ENCODE measurements at places on chromosomes 1 and 21.

DNA sequence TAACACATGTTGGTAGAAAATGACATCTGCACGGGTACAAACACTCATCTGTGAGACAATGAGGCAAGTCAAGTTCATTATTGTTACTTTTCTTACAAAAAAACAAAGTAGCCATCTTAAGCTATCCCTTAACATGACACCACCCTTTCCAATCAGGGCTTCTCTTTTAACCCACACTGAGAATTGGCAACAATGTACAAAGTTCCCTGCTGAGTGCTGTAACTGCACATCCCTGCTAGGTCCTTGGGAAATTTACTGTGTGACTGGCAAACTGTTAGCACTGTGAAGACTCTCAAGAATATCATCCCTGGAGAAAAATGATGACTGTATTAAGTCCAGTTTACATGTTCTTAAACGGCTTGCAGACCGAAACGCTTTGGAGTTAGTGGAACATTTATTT, 185.8 kb upstream of the PLD5 start:
- no peak for DNase-seq

GRCh38 chr1:76274302-76274701, 199.8 kb downstream of the ST6GALNAC3 start:
- DNase-seq: no peak

DNA sequence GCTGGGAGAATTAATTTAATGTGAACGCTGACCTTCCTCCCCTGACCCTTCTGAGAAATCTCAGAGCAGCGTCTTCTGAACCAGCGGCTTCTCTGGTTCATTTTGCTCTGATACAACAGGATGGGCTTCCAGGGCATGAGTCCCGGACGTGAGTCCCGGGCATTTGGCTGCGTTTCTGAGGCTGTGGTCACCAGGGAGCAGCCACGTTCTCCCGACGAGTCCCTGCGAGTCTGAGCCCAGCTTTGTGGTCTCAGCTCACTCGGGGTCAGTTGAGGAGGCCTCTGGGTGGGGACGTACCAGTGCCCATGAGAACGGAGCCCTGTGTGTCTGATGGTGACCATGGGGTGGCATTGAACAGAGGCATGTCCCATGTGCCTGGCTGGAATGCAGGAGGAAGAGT, 17.7 kb upstream of the OBSCN start:
- no peak for DNase-seq

DNA sequence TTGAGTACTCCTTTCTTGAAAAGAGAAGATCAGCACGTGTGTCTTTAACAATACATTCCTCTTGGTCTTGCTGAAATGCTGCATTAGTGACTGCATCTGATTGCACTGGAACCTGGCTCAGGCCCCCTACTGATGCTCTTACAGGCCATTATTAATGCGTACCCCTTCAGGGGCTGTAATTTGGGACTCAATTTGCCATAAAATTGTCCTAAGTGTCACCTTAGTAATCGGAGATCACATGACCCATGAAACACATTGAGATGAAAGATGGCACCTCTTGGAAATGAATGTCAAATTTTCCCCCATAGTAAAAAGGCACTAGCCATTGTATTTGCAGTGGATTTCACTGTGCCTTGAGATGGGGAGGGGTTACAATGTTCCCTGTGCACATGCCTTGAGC, 563.3 kb downstream of the KIF26B start:
- DNase-seq: no peak

DNA sequence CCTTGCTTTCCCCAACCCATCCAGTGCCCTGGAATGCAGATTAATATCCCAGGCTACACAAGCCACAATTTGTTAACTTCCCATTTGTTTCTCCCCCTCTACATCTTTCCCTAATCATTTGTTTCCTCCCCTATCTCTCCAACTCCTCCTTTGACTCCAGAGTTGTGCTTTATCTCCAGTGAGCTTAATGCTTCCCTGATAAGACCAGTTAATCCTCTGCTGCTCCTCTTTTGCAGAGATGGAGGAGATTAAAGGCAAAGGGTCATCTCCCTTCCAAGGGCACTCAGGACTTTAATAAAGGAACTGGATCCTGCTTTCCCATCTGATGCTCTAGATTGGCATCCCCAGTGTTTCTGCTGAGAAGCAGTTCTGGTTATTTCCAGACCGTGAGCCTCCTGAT, 7.1 kb downstream of the FAM78B start:
- DNase-seq: no peak

- no peak for DNase-seq
Observed at GRCh38 chr21:43719748-43720538, 1.0 kb downstream of the PDXK start.

DNA sequence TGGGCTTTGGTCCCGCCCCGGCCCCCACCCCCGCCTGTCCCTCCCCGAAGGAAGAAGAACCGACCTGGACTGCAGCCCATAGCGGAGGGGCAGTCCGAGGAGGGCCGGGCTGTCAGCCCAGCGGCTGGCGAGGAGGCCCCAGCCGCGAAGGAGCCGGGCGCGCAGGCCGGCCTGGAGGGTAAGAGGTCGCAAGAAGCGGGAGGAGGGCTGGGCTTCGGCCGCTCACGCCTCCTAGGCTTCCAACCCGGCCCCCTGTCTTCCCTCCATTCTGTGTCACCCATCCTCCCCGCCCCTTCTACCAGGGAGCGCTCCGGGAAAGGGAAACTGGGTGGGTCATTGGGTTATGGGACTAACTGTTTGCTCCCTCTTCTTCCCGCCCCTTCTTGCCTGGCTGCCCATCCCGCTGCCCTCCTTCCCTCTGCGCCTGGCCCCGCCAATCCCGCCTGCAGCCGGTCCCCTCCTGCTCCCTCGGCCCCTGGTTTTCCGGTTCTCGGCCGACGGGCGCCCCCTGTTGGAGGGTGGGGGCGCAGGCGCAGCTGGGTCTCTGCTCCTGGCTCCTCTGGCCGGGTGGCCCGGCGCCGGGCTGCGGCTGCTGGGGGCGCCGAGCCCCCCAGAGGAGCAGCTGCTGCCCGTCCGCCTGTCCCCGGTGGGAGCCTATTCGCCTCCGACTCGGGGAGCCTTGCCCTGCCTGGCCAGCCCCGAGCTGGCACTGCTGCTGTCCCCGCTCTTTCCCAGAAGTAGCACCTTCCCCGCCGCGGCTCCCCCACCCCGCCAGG, 2.4 kb downstream of the RUSC1 start:
- peak; percentile 50 for DNase-seq

GRCh38 chr1:229406798-229407197, 27.1 kb downstream of the ACTA1 start:
- DNase-seq: no peak

DNA sequence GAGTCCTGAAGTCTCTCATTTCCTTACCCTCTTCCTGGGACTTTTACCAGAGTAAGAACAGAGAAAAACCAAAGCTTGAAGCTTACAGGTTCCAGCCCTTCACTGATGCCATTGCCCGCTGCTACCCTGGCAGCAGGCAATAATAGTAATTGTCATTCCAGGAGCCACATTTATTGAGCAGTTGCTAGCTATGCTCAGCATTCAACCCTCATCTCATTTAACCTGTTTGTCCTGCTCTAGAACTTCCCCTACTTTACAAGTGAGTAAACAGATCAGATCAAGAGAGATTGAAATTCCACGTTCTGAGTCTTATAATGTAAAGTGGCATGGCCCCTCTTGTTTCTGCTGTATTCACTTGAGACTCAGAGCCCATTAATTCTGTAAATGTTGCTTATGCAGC, 80.4 kb downstream of the ATP1A1 start:
- DNase-seq: no peak

DNA sequence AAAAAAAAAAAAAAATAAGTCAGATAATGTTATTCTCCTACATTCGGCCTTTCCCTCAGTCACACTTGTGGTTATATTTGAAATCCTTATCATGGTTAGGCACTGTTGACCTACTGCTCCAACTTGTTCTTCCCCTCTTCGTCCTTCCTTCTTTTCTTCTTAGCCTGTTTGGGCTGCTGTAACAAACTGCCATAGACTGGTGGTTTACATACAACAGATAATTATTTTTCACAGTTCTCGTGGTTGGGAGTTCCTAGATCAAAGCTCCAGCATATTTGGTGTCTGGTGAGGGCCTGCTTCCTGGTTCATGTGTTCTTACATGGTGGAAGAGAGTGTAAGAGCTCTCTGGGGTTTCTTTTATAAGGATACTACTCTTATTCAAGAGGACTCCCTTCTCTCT, 73.4 kb downstream of the RABGAP1L start:
- no peak for DNase-seq

DNA sequence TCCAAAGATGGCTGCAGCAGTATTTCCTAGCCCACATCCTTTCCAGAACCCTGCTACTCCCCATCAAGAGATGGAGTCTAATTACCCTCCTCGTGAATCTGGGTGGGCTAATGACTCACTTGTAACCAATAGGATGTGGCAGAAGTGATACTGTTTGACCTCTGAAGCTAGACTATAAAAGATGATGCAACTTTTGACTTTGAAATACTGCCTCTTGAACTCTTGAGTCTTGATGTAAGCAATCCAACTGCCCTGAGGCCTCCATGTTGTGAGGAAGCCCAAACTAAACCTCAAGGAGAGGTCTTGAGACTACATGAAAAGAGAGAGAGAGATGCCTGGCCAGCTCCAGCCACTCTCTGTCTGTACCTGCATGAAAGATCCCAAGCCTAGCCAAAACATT, 29.5 kb downstream of the LMO4 start:
- no peak for DNase-seq

DNA sequence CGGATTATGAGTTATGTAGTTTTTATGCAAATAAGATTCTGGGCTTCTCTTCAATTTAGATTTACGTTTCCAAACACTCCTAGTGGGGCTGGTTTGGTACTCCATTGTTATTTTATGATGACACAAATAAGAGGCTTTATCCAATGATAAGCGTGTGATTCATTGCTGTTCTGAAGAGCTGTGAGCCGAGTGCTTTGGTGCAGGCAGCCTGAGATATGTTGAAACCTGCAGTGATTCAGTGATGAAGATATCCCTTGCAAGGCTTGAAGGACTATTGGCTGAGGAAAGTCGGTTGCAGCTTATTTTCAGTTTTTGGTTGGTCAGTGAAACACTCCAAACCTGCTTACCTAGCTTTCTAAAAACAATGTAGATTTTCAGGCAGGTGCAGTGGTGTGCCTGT, 112.2 kb downstream of the RYR2 start:
- no peak for DNase-seq

GRCh38 chr21:25402134-25402961, 204.9 kb downstream of the MRPL39 start:
- DNase-seq: no peak

GRCh38 chr1:101102426-101103156, 77.0 kb upstream of the DPH5 start:
- no peak for DNase-seq

GRCh38 chr1:45412899-45413298, 72.7 kb upstream of the MUTYH start:
- DNase-seq: no peak

DNA sequence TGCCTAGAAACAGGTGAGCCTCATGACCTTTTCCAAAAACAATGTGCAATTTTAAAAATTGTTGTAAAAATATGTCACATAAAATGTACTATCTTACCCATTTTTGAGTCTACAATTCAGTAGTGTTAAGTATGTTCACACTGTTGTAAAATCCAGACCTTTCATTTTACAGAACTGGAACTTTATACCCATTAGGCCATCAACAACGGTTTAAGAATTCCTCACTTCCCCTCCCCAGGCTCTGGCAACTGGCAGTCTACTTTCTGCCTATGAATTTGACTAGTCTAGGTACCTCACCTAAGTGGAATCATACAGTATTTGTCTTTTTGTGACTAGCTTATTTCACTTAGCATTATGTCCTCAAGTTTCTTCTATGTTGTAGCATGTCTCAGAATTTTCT, 8.6 kb downstream of the CTSE start:
- no peak for DNase-seq

GRCh38 chr1:167927046-167927754, 9.3 kb upstream of the DCAF6 start:
- no peak for DNase-seq

DNA sequence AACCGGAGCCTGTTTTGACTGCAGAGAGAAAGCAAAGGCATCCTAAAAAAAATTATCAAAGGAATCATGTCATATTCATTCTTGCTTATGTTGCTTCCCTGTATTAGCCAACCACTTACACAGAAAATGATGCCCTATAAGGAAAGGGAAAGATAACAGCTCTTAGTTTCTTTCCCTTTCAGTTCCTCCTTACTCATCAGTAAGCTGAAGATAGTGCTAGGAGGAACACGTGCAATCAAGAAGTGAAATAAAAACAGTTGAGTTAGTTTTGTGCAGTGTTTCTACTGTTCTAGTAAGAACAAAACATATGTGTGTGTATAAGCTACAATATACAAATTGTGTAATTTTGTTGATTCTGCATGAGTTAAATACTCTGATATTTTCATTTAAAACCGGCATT, 45.3 kb upstream of the MTF2 start:
- DNase-seq: no peak

- no peak for DNase-seq
Observed at GRCh38 chr21:40931197-40931596, 84.2 kb upstream of the DSCAM start.

DNA sequence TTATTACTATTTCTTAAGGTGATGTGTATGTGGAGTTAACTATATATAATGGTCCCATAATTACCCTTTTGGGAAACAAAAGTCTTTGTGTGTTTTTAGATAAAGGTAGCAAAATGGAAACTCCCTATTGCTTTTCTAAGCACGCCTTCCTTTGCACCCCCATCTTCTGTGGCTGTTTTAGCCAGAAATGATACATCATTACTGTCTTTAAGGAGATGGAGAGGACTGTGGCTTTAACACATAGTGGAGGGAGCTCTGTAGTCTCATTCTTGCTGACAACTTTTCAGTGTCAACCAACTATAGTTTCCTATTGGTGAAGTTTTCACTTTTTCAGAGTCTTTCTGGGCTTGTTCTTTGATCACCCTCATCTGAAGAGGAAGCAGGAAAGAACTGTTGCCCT, 1.0 kb downstream of the APOBEC4 start:
- no peak for DNase-seq

DNA sequence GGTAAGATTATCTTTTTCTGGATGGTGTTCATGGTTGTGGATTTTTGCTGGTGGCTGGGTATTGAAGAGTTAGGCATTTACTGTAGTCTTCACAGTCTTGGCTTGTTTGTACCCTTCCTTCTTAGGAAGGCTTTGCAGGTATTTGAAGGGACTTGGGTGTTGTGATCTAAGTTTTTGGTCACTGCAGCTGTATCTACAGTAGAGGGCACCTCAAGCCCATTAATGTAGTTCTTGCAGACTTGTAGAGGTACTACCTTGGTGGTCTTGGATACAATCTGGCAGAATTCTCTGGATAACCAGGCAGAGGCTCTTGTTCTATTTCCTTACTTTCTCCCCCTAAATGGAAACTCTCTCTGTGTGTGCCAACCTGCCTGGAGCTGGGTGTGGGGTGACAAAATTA, 155.8 kb upstream of the BRINP3 start:
- no peak for DNase-seq
